ENCODE measurements at places on chromosomes 1 and 21. TPM values are rescaled to one million over a fixed set of nuclear protein-coding genes. Genes with fewer than 3 reads are reported as not detected.

LY9 gene
- total RNA-seq, result not detected

CYYR1 gene
- not detected for total RNA-seq

FCRL4 gene
- not detected for total RNA-seq

ERRFI1 gene
- total RNA-seq, result 55.1 TPM

LGR6 gene
- total RNA-seq, result not detected

- no peak for DNase-seq
Measured at GRCh38 chr1:30366911-30367310, 356.5 kb downstream of the MATN1 start.

- DNase-seq, result no peak
Measured at GRCh38 chr1:223084464-223084866, 58.6 kb downstream of the TLR5 start.

DNA sequence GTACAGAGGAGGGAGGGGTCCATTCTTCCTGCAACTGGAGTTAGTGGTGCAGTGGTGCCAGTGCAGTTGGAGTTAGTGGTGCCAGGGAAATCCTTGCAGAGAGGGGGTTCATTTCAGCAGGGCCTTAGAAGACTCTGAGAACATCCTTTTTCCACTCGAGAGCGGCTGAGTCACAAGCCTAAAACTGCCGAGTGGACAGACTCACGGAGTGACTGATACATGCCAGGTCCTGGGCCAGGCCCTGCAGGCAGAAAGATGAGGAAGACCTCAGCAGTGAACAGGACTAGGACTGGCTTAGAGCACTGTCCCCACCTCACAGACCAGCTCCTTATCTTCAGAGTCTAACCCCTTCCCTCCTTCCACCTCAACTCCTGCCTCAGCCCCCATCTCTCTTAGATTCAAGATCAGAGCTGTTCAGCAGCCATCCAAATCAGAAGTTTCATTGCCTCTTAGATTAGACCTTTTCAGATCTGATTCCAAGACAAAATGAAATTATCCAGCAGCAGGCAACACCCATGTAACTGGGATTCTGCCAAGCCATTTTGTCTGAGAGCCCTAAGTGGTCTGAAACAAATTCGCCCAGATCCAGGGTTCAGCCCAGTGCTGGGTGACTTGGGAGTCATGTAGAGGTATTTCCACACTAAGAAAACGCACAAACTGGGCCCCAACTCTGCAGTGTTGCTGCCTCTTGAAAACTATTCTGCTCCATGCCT, 12.7 kb upstream of the IKBKE start:
- DNase-seq, result peak; percentile 89

- DNase-seq, result no peak
Measured at GRCh38 chr1:30340934-30341333, 382.5 kb downstream of the MATN1 start.

GRCh38 chr1:180235077-180235501, 5.0 kb downstream of the LHX4 start:
- no peak for DNase-seq

DNA sequence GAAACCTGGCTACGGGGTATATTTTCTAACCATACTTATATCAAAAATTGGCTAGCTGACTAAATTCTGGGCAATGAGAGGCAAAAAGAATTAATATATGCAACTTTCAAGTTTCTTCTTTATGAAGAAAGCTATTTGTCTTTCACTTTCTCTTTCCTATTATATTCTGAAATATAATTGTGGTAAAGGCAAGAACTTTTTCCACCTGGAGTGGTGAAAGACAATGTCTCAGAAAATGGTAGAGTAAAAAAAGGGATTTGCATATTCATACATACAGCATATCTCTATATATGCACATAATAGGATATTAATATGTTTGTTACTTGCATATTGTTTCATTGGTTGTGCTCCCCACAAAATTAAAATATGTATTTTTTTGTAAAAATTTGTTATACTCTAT, 793.8 kb downstream of the PLA2G4A start:
- no peak for DNase-seq
